ENCODE measurements at places on chromosomes 3 and 15.

GRCh38 chr3:124363476-124363875 lies 366.8 kb upstream of the UMPS start:
- DNase-seq = no peak

GRCh38 chr3:127451321-127451720 lies 139.2 kb downstream of the TPRA1 start:
- no peak for DNase-seq

DNA sequence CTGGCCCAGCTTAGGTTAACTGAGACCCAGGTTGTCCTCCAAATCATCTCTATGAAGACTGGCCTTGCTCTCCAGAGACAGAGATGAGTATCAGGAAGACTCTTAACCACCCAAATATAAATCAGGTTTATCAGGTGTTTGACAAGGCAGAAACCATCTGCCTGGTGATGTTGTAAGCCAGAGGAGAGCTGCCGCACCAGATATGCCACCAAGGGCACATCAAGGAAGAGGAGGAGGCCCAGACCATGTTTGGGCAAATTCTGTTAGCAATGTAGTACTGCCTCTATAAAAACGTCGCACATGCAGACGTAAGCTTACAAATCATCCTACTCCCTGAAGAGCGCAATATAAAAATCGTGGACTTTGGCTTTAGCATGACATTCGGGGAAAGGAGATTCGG lies 21.0 kb upstream of the RPL32 start:
- no peak for DNase-seq

DNA sequence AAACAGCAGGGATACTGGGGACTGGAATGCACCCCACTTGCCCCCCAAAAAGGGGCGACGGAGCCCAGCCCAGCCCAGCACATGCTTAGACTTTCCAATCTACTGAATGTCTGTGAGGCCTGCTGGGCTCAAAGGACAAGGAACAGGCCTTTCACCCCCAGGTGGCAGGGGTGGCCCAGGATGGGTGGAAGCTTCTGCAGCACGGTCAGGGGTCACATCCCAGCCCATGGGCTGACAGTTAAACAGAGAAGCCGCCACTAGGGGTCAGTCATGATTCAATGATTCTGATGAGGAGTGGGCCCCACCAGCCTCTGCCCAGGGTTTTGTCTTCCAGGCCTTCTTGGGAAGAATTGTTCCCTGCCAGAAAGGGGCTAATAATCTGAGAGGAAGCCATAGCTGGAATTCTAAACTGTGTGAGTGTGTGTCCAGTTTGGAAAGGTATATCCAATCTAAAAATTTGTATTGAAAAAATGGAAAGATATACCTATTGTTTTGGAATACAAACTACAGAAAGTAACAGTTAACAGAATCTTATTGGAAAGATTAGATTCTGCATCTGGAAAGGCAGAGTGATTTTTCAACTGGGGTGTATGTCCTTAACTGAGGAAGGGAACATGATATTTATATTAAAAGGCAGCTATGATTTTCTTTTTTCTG lies 2.2 kb downstream of the CHRNB4 start:
- DNase-seq = no peak

- no peak for DNase-seq
Observed at GRCh38 chr3:158419820-158420653, 151.0 kb upstream of the MLF1 start.

GRCh38 chr3:196638861-196639482 lies 522 bp upstream of the NRROS start:
- no peak for DNase-seq

DNA sequence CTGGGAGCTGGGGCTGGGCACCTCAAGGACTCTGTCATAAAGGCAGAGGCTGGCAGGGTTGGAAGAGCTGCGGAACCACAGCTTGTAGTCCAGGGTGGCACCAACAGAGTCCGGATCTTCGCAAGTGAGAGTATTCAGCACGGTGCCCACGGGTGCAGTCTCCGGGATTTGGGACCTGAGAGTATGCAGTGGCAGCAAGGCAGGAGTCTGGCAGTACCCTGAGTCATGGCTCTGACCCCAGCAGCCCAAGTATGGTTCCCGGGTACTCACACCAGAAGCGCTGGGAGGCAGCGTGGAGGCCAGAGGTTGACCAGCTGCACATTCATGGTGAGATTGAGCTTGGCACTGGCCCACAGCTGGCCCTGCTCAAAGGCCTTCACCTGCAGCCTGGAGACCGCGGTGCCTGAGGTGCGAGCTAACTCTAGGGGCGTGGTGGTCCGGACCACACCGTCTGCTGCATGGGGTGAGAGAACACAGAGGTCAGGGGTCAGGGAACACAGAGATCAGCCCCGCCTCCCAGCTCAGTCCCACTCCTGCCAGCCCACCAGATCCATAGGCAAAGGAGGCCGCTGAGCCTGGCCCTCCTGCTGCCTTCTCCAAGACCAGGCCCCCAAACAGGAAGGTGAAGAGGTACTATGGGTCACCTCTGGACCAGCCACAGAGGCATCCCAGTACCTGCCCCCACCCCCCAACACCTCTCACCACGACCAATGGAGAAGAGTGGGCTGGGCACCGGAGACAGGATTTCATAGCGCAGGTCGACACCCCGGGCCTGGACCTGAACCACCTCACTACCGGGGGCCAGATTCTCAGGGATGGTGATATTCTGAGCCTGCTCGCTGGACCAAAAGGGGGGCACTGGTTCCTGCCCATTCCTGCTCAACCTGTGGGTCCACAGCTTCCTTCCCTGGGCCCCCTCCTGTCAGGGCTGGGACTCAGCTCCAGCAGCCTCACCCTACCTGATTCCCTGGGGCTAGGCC lies 4.5 kb downstream of the CDHR4 start:
- no peak for DNase-seq
